ENCODE measurements at places on chromosomes 6 and 20. TPM values are rescaled to one million over a fixed set of nuclear protein-coding genes. Genes with fewer than 3 reads are reported as not detected.

DNA sequence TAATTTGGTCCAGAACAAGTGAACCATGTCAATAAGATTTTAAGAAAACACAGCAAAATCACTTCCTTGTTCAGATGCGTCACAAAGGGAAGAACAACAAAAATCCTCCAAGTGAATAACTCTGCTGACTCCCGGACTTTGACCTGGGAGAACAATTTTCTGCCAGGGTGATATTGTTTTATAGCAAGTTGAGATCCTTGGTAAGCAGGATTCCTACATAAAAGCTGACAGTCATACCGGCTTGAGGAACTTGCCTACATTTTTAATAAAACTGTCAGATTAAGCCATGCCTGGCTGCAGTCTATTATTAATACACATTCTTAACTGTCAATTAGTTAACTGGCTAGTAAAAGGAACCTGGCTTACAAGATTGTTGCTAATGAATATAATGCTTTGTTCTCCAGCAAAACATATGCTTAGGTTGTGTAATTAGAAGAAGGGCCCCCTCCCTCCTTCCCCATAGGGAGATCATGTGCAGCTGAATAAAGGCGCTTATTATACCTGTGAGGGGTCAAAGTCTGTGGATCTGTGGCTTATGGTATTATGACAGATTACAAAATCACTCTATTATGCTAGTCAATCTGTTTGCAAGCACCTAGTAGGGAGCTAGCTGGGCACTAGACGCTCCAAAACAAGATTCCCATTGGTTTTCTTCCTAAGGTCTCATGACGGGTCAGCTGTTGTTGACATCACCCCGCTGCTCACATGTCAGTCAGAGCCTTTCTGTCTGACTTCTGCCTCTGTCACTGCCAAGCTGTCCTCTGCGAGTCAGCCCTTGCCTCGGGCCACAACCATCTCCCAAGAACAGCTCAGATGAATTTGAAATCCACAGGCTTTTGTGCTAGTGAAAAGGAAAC is 44.6 kb upstream of the SEC63 start:
- DNase-seq, result no peak

- DNase-seq, result no peak
Measured at GRCh38 chr20:62155428-62156253, 12.1 kb downstream of the SS18L1 start.

- no peak for DNase-seq
Measured at GRCh38 chr20:34771680-34772081, 53.8 kb downstream of the NCOA6 start.

MCHR2 gene
- not detected for total RNA-seq

TTLL9 gene
- not detected for total RNA-seq

DNA sequence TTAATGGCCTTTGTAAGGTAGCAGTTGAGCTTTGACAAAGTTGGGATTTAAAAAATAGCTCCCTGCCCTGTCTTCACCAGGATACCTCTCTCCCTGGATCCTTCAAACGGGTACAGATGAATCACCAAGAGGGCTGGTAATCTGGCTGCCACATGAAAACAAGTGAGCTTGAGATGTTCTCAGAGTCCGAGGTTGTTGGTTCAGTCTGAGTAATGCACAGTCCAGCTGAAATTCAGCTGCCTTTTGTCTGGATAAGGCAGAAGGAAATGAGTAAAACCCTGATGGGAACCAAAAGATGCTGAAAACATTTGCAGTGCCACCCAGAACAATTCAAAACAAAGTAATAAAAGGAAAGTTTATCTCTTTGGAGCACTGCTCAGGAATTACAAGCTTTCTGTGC is 86.8 kb downstream of the GJA1 start:
- DNase-seq, result no peak

L3MBTL3 gene
- 5.8 TPM for total RNA-seq

GRCh38 chr6:129262661-129263060 is 379.7 kb downstream of the LAMA2 start:
- DNase-seq, result no peak

TINAG gene
- total RNA-seq, result 0.78 TPM

SLC16A10 gene
- 81.5 TPM for total RNA-seq

GRCh38 chr6:2196079-2196679 is 49.2 kb downstream of the GMDS start:
- no peak for DNase-seq

DNA sequence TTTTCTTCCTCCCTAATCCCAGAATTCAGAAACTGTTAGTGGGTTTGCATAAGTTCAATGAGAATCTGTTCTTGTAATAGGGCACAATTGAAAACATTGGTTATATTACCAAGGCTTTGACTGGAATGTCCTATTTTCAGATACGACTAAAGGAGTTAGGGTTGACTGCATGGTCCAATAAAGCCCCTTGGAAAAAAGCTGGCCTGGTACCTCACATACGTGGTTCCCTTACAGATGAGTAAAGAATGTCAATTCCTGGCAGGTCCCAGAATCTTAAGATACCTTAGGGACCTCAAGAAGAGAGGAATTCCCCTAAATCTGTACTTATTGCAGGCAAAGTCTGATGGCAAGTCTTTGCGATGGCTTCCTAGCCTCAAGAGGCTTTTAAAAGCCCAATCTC is 4.6 kb downstream of the PPDPF start:
- no peak for DNase-seq

DNA sequence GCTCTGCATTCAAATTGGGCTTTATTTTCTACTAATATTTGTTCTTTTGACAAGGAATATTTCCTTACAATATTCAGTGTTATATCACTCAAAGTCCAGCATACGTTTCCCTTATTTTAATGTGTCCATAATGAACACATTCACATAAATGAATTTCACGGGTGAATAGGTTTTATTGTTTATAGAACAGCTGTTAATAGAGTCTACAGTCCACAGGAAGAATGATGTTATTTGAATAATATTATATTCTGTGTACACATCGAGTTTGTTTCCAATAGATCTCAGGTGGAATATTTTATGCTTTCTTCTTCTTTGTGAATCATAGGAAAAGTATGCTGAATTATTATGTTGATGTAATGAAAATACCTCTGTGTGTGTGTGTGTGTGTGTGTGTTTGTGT is 582.4 kb downstream of the CDH26 start:
- no peak for DNase-seq

RAET1L gene
- total RNA-seq, result not detected

- no peak for DNase-seq
Measured at GRCh38 chr6:69349771-69350170, 447.0 kb downstream of the LMBRD1 start.

DNA sequence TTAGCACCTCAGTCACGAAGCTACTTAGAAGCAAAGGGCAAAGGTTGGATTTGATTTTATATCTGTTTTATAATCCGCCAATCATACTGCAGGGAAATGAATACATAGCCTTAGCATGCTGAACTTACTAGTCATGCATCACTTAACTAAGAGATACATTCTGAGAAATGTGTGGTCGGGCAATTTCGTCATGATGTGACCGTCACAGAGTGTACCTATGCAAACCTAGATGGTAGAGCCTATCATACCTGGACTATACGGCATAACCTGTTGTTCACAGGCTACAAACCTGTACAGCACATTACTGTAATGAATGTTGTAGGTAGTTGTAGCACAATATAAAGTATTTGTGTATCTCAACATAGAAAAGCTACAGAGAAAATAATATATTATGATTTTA is 345.2 kb upstream of the RGS17 start:
- no peak for DNase-seq

SLC32A1 gene
- total RNA-seq, result not detected

FOXF2 gene
- total RNA-seq, result 0.31 TPM

DNA sequence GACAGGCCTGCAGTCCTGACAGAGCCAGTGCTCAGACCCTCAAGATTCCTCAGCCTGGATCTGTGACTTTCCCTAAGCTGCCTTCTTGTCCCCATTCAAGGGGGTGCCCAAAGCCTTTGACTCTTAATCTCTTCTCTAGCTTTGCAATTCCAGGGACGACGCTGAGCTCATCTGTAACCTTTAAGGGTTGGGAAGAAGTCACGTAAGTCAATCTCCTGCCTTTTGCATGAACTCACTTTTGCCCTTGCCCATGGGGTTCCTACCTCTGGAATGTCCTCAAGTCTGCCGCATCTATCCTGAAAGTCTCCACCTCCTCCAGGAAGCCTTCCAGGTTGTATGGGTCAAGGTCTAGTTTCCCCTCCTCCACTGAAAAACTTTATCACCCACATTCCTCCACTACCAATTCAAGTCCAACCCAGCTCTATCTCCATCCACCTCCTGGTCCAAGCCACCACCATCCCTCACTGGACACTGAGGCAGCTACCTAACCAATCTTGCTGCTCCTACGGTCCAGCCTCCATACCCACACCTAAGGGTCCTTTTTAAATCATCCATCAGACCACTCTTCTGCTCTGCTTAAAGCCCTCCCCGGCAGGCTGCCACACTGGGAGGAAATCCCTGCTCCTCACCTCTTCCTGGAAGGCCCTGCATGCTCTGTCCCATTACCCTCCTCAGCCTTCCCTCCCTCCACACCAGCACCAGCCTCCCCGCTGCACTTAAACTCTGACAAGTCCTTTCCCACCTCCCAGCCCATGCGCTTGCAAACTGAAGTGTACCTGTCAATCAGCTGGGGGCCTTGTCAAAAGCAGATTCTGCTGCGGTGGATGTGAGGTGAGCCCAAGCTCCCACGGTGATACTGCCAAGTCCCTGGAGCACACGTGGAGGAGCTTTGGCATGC is 29.7 kb downstream of the PREX1 start:
- DNase-seq, result no peak

DNA sequence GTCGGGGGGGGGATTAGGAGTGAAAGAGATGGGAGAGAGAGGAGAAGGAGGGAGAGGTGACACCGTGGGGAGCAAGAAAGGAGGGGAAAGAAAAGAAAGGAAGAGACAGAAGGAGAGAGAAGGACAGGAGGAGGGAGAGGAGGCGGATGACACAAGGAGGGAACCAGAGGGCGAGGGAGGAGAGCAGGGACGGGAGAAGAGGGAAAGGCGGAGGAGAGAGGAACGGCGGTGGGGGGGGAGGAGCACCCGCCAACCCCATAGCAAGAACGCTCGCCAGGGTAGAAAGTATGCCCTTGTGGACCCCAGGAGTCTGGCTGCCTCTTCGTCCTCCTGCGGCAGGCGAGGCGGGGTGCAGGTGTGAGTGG is 4.5 kb upstream of the INSM1 start:
- no peak for DNase-seq

- DNase-seq, result no peak
Measured at GRCh38 chr6:74199215-74199915, 503.4 kb downstream of the CD109 start.

DNA sequence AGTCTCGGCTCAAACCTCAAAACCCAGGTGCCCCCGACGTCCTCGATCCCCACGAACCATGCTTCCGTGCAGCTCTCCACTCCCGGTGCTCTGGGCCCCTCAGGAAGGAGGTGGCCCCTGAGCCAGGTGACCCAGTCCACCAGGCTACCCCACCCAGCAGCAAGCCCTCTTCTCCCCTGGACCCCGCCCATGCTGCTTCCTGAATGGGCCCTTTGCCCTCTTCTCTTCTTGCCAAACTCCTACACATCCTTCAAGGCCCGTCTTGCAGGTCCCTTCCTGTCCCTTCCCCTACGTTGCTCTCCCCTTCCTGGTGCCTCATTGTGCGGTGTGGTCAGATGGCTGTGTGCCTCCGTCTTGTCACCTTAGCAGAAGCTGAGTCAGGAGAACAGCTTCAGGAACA is 3.4 kb upstream of the GATA5 start:
- DNase-seq, result no peak

DNA sequence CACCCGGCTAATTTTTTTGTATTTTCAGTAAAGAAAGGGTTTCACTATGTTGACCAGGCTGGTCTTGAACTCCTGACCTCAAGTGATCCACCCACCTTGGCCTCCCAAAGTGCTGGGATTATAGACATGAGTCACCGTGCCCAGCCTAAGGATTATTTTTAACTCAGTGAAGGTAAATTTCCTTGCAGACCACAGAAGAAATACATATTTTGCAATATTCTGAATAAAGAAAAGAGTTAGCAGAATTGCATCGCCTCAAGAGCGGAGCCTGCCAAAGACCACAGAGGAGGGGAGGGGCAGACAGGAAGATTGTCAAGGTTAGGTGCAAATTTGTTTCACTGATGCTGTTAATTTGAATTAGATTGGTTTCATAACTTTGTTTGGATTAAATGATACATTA is 47.4 kb downstream of the SOD2 start:
- no peak for DNase-seq
